ENCODE measurements at places on chromosomes 7 and 10. TPM values are rescaled to one million over a fixed set of nuclear protein-coding genes. Genes with fewer than 3 reads are reported as not detected.

Gene AASS
- polyA plus RNA-seq, result 0.81 TPM

Gene CPA4
- not detected for polyA plus RNA-seq

DNA sequence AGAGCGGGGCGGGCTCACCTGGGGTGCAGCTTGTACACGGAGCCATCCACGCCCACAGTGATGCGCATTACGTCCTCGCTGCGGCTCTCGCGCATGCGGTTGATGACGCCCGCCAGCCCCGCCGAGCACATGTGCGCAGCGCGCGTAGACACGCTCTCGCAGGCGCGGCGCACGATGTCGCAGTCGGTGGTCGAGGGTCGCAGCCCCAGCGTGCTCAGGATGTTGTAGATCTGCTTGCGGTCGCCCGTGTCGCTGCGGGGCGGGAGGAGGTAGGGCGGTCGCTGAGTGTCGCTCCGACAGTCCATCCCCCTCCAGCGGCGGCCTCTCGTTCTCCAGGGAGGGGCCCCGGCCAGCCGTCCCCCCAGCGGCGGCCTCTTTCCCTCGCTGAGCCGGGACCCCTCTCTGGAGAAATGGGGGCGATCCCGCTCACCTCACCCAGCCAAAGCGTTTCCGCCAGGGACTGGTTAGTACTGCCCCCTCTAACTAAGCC lies 4.4 kb upstream of the MYL7 start:
- peak; percentile 63 for DNase-seq

- DNase-seq, result peak; percentile 91
Observed at GRCh38 chr7:8125680-8126444, 136.1 kb downstream of the ICA1 start.

DNA sequence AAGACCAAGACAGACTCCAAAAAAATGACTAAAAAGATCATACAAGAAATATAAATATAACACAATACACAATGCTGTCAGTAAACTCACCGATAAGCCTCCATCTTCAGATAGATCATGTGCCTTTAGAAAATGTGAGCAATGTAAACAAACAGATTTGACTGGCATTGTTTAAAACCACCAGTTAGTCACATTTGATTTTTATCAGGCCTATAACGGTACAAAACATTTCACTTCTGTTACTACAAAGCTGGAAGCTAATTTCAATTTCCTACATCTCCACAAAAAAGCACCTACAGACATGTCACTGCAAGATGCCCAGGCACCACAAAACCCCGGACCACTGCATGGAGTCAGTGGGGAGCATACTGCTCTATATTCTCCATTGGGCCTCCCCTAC lies 18.9 kb downstream of the SGMS1 start:
- DNase-seq, result no peak

GRCh38 chr7:50308532-50309385 lies 4.2 kb downstream of the IKZF1 start:
- no peak for DNase-seq

GRCh38 chr7:20479706-20480105 lies 135.8 kb upstream of the ABCB5 start:
- no peak for DNase-seq

GRCh38 chr10:126459878-126460481 lies 71.7 kb upstream of the ADAM12 start:
- no peak for DNase-seq

GRCh38 chr7:3897430-3898372 lies 596.6 kb downstream of the SDK1 start:
- peak; percentile 30 for DNase-seq

DNA sequence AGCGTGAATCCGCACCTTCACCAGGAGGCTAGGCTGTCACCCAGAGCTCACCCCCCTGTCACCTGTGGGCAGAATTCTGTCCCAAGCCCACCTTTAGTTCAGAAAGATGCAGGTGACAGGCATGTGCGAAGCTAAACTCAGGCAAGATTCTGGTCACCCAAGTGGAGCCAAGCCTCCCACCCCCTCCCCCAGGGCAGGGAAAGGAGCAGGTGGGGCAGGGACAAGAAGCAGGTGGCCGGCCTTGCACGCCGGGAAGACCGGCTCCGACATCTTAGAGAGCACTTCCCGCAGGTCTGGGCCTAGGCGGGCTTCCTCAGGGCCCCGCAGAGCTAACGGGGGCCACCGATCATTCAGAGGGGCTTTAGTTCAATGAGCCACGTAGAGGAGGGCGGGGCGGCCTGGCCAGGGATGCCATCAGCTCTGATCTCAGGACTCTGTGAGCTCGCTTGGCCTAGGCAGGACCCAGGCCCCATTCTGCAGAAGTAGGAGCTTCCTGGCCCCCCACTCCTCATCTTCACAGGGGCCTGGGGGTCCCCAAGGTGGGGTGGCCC lies 19.9 kb downstream of the UNCX start:
- no peak for DNase-seq

GRCh38 chr10:17316488-17317170 lies 88.6 kb downstream of the VIM start:
- DNase-seq, result no peak

DNA sequence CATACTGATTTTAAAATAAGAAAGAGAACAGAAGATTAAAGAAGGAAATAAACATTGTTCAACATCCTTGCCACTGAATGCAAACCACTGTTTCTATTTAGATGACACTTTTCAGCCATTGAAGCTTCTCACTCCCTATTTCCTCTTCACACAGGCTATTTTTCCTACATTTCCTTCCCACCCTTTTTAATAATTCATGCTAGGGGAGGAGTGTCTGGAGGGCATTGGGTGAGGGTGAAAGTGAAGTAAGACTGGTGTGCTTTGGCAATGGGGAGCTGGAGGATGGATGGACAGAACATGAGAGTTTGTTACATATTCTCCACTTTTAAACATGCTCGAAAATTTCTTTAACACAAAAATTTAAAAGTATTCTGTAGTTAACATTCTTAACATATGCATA lies 168.8 kb upstream of the GLI3 start:
- DNase-seq, result no peak

- DNase-seq, result no peak
Observed at GRCh38 chr7:91164506-91164905, 99.7 kb upstream of the FZD1 start.

GRCh38 chr7:30562909-30563308 lies 31.8 kb upstream of the GARS1 start:
- no peak for DNase-seq

GRCh38 chr10:84948644-84949043 lies 620.3 kb downstream of the CCSER2 start:
- DNase-seq, result no peak

DNA sequence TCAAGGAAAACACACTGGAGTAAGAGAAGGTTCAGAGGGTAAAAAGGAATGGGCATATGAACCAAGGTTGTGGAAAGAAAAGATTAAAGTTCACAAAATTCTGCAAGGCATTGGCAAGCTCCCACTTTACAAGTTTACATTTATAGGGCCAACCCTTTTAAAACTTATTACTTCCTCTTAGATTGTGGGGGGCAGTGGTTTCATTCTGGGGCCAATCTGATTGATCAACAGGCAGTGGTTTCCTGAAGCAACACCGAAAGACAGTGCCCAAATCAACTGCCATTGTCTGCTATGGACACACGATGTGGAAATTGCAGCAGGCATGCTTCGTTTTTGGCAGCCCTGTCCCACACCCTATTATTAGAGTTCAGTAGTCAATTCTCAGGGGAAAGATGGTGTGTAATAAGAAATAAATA lies 154.0 kb downstream of the SGMS1 start:
- no peak for DNase-seq

- no peak for DNase-seq
Observed at GRCh38 chr7:147071536-147071935, 954.9 kb downstream of the CNTNAP2 start.

DNA sequence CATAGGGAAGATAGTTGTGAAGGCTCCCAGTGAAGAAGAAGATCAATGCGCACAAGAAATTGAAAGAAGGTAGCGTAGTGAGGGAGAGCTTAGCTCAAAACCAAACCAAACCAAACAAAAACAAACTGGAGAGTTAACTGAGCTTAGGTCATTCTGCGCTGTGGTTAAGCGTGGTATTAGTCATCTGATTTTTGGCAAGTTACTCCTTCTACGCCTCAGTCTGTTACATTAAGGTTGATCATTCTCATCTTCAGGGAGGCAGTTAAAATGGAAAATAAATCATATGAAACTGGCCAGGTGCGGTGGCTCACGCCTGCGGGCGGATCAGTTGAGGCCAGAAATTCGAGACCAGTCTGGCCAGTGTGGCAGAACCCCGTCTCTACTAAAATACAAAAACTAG lies 259.7 kb downstream of the EXOC4 start:
- DNase-seq, result no peak
